ENCODE measurements at places on chromosomes 5 and 9.

DNA sequence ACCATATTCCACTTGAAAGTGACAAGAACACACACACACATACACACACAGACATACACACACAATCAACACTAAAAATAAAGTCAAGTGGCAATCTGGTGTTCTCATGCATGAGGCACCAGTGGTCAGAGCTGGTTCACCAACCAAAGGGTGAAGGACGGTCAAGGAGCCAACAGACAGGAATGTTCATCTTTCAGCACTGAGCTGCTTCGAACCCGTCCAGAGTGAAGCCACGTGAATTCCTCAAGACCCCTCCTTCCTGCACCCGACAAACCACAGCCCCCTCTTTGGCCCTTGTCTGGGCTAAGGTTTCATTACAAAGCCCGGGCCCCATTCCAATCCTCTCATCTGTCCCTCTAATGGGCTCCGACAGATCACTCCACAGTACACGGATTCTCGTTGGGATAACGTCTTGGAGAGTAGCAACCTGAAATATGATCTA, 84.5 kb upstream of the SMIM23 start:
- DNase-seq, result no peak

GRCh38 chr9:8025551-8025950, 226.0 kb upstream of the DMAC1 start:
- DNase-seq, result no peak

DNA sequence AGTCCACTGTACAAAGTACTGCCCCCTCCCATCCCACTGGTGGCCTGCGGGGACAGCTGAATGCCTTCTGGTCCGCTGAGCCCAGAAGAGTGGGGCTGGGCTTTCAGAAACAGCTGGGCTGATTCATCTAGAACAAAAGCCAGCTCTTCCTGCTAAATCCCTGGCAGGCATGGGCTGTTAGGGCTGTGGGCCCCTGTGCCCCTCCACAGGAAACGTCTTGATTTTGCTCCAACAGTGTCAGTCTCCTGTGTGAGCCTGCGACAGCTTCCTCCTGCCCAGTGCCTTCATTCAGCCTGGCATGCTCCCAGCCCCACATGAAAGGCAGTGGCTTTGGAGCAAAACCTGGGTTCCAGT, 6.9 kb upstream of the GSN start:
- peak; percentile 63 for DNase-seq

DNA sequence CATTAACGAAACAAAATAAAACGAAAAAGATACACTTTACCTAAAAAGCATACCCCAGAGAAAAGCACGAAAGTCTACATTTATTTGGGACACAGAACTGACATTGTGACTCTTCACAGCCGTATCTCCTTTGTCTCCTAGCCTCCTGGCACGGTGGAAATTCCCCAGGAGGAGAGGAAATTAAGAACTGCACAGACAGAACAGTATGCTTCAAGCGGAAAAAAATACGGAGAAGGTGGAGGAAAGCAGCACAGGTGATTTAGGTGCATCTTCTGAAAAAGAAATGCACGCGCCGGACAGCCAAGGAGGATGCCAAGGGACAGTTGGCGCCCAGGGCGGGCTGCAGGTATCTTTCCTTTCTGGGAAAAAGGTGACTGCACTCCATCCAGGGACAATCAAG, 32.0 kb downstream of the DDX31 start:
- DNase-seq, result no peak

DNA sequence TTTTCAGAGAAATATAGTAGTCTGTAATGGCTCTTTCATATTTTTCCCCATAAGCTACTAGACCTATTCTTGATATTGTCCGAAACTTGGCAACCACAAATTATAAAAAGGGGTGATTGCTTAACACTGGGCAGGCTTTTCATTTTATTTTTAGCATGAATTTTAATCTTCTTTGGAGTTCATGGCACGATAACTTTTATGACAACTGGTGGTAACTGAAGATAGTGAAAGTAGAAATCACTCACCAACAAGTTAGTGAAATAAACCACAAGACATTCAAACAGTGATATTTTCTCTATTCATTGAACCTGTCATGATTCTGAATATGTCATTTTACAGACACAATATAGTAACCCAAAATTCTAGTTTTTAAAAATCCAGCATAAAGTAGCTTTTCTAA, 213.9 kb downstream of the PRDM9 start:
- no peak for DNase-seq

DNA sequence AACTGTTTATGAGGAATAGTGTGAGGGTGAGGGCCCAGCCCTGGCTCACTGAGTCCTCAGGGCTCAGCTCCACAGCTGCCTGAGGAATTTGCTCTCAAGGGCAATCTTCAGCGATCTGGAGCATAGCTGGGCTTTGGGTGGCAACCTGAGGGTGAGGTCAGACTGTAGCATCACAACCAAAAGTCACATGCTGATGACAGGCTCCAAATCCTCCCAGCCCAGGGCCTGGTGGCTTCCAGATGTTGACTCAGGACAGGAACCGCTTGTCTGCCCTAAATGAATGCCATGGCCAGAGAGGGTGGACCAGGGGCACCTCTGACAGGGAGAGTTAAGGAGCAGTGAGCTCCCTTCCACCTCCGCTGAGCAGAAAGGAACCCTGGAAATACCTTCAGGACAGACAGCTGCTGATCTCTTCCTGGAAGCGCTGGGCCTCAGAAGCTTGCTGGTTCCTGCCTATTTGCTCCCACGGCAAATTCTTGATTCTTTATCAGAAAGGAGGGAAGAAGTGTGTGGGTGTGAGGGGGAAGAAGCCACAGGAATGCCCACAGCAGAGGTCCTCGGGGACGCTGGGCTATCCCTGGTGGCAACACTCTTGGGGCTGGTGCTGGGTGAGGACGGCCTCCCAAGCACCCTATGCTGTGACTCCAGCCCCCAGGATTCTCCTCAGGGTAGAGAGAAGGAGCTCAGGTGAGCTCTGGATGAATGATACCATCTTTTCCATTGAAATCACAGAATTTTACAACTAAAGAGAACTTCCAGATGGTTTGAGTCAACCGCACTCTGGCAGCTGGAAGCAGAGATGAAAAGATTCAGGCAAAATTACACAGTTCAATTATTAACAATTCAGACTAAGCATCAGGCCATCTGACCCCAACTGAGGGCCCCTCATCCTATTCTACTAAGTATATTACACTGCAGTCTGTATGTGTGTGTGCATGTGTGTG, 13.8 kb upstream of the CTSL start:
- DNase-seq, result peak; percentile 12

GRCh38 chr9:20754556-20754955, 70.5 kb downstream of the FOCAD start:
- DNase-seq, result no peak

DNA sequence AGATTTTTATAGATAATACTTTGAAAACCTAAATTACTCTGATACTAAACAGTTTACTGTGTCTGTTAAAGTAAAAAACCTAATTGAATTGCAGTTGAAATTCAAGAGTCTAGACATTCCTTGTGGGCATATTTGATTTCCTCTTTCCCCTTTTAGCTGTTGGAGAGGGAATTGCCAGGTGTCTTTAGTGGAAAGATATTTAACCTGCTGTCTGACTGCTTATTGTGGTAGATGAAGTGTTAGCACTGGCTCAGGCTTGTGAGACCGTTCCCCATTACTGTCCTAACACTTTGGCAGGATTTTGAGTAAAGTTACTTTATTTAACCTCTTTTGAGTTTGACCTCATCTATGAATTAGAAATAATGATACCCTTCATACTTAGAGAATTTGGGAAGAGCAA, 16.4 kb downstream of the MAP3K1 start:
- no peak for DNase-seq

GRCh38 chr5:16897284-16897704, 38.8 kb downstream of the MYO10 start:
- DNase-seq, result no peak

- DNase-seq, result peak; percentile 81
Measured at GRCh38 chr5:15499528-15500324, at the start of gene FBXL7. Gene FBXL7 (plus strand): TSS chr5:15500180.

DNA sequence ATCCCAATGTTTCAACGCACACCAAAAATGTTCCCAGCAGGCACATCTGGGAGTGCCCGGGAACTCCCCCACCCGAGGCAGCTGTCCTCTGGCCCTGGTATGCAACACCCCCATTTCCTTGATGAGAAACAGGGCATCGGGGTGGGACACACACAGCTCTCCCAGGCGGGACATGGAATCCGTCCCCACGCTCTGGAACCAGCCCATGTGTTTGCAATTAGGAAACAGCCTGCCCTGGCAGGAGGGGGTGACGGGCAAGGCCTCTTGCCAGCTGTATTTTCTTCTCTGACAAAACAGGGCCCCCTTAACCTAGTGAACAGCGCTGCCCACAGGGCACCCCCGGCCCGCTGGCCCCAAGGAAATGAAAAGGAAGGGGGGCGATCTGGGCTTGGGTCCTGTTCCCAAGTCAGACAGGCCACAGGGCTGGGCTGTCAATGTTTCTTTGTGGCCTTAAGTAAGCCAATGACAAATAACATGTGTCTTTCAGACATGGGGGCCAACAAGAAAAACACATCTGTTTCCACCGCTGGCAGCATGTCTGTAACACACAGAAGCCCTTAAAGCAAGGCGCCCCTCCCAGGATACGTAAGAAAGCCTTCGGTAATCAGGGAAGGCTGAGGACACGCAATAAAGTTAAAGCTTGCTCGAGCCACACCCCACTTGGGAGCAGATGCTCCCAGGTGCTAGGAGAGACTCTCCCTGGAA, 125.3 kb downstream of the ROR2 start:
- DNase-seq, result no peak

DNA sequence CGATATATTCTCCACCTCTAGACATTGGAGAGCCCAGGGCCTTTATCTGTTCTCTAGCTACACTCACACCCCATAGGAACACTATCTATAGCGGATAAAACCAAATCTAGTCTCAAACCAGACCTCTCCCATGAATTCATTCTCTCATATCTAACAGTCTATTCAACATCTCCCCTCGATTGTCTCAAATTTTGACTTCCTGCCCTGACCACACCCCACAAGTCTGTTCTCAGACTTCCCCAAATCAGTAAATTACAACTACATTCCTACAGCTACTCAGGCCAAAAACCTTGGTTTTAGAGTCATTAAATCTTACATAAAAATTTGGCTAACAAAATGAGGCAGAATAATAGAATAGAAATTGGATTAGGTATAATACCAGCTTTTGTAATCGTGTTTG, 12.5 kb upstream of the SLC1A3 start:
- no peak for DNase-seq

- no peak for DNase-seq
Measured at GRCh38 chr5:39381376-39381775, 17.1 kb upstream of the C9 start.

DNA sequence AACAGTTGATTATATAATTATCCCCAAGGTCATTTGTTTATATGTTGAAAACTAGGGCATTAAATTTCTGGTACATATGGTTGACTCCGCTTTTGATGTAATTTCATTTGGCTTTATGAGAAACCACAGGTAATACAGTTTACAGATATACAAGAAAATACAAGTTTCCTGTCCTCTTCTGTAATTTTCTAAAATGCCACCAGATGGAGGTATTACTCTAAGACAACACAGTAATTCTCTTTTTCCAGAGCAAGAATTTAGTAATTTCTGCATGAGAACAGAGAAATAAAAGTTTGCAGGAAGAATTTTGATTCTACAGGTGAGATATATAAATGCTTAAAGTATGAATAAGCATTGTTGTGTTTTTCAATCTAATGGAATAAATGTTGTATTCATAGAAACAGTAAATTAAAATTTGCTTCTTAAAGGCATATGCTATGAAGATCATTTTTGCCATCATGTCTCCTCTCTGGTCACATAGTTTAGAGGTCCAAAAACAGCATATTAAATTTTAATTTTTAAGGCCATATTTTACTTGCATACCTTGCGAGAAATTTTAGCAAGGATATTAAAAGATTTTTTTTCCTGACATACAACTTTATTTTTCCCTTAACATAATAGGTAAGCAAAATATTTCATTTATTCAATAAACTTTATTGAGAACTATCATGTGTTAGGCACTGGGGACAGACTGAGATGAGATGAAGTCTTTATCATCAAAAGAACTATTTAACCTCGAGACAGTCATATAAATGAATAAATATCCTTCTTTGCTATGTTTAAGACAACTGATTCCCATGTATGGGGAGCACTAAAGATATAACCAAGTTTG, 22.7 kb downstream of the CHD1 start:
- DNase-seq, result peak; percentile 66
